ENCODE measurements at places on chromosomes 7 and 10.

DNA sequence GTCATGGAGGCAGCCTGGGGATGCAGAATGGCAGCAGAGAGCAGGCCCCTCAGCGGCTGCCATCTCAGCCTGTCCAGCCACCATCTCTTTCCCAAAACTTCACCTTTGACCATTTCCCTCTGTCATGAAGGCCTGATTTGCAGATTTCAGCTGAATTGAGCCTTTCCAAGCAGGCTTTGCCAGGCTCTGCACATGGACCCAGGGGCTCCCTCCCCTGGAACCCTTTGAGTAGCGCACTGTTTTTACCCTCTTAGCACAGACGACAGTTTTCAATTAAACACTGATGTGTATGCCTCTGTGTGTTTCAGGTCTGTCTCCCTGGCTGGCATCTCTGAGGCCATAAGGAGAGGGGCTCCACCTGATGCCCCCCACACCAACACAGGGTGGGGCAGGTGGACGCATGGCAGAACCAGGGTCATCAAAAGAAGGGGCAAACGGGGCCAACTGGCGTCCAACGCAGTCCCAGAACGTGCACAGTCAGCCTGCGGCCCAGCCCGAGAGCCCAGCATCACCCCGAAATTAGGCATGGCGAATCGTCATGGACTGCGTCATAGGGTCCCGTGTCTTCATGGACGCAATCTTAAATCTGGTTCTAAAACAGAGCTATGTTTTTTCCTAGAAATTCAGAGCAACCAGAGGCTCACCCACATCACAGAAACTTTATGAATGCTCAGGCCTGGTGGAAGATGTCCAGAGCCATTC is 185.0 kb upstream of the TCERG1L start:
- DNase-seq: no peak

- no peak for DNase-seq
Observed at GRCh38 chr7:28168393-28169158, 12.0 kb downstream of the JAZF1 start.

GRCh38 chr10:74231375-74231774 is 80.4 kb downstream of the ADK start:
- no peak for DNase-seq

DNA sequence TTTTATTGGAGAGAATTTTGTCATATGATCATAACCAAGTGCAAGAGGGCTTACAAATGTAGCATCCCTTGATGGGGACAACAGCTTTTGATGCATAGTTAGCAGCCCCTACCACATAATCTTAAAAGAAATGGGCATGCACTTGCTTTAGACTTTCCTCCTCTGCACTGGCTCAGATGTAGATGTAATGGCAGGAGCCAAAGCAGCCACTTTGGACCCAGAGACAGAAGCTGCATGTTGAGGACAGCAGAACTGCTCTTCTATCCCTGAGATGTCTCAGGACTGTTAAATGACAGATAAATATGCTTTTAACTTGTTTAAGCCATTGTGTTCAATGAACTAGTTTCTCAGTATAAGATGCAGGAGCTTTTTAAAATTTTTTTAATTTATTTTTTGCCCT is 450.7 kb downstream of the TYW1 start:
- no peak for DNase-seq

DNA sequence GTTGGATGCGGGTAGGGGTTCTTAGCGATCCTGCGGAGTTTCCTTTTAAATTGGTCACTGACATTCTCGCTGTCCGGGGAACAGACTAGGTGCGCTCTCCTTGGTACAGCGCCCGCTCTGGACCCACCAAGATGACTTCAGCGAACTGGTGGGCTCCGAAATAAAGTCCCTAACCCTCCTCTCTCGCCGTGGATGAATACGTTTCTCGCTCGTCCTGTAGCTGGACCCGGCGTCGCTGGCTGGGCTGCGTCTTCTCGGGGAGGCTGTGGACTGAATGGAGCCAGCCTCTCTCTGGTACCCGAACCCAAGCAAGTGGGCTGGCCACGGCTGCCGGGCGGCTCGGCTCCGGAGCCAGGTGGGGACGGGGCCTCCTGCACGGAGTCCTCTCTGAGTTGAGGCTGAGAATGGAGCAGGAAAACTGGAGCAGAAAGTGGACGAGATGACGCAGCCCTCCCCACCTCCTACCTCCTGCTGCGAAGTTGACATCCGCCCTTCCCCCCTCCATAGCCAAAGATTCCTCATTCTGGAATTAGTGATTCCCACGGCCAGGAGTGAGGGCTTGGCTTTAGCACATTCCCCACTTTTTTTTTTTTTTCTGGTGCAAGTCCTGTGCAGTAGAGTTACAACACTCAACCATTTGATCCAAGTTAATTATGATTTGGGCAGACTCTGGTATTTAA is 1.5 kb downstream of the UNC5B start:
- DNase-seq: no peak

DNA sequence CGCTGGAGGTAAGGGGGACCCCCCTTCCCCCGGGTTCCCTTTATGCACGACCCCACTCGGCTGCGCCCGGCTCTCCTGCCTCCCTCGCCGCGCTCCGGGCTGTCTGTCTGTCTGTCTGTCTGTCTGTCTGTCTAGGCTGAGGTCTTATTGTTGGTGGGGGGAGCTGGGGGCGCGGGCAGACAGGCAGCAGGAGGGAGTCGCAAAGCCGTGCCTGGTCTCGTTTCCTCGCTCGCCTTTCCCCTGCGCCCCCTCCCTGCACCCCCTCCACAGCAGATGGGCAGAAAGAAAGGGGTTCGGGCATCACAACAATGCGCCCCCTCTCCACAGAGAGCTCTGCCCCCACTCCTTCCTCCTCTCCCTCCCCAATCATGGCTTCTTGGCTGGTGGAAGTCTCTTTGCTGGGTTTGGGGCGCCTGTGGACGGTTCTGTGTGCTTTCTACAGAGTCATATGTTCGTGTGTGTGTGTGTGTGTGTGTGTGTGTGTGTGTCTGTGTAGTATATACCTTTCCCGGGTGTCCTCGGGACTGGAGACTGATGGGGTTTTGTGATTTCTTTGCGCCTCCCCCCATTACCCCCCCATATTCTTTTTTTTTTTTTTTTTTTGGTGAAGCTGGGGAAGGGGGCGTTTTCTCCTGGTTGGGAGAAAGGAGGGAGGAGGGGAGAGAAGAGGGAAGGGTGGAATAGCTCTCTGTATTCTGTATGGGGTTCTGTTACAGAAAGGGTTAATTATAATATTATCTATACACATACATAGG is 1.9 kb downstream of the AUTS2 start:
- no peak for DNase-seq

DNA sequence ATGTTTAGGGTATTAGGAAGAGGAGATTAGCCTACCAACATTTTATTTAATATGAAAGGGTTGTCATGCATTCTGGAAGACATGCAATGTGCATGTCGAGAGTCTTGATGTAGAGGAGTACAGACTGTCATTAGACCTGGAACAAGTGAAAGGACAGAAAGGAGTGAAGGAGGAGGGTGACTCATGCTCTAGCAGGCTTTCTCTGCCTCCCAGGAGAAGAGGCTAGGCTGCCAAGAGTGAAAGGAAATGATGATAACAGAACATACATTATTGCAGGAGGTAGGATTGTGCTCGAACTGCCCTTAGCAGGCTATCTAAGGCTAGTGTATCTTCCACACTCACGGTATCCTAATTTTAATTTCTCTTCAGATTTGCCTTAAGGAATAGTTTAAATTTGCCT is 228.8 kb downstream of the EXOC4 start:
- no peak for DNase-seq
